ENCODE measurements at places on chromosomes 1 and 21. TPM values are rescaled to one million over a fixed set of nuclear protein-coding genes. Genes with fewer than 3 reads are reported as not detected.

- no peak for DNase-seq
Measured at GRCh38 chr21:17667256-17667655, 54.6 kb upstream of the BTG3 start.

GRCh38 chr1:204278251-204278650 is 64.5 kb upstream of the GOLT1A start:
- DNase-seq = no peak

- DNase-seq = no peak
Measured at GRCh38 chr1:182410138-182410537, 9.7 kb upstream of the TEDDM1 start.

C1orf56 gene
- total RNA-seq = 3.0 TPM

- no peak for DNase-seq
Measured at GRCh38 chr1:93703643-93704042, 22.0 kb upstream of the BCAR3 start.

EFNA1 gene
- total RNA-seq = 26.3 TPM

GRCh38 chr1:66349242-66349641 is 184.7 kb upstream of the SGIP1 start:
- no peak for DNase-seq
